ENCODE measurements at places on chromosomes 2 and 18. TPM values are rescaled to one million over a fixed set of nuclear protein-coding genes. Genes with fewer than 3 reads are reported as not detected.
A peak's percentile ranks its signal among the peaks of the same experiment; 100 is the strongest.

GRCh38 chr2:202831242-202832220, 40.0 kb downstream of the ICA1L start:
- DNase-seq: no peak

GKN1 gene
- total RNA-seq: not detected

- DNase-seq: no peak
Measured at GRCh38 chr2:45770811-45771210, 119.3 kb downstream of the PRKCE start.

- DNase-seq: no peak
Measured at GRCh38 chr2:190069936-190070696, 7.6 kb upstream of the MSTN start.

DNA sequence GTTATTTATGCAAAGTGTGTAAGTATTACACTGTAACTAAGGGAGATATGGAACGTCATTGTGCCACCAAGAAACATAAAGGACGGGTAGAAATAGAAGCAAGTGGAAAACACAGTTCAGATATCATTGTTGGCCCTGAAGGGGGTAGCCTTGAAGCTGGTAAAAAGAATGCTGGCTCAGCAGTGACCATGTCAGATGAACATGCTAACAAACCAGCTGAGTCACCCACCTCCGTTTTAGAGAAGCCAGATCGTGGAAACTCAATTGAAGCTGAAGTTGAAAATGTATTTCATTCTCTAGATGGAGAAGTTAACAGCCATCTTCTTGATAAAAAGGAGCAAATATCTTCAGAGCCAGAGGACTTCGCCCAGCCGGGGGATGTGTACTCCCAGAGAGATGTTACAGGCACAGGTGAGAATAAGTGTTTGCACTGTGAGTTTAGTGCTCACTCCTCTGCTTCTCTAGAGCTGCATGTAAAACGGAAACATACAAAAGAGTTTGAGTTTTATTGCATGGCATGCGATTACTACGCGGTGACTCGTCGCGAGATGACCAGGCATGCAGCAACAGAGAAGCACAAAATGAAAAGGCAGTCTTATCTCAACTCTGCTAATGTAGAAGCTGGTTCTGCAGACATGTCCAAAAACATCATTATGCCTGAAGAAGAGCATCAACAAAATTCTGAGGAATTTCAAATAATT, 36.1 kb downstream of the ZNF407 start:
- DNase-seq: no peak

SCN3A gene
- total RNA-seq: 1.1 TPM

DNA sequence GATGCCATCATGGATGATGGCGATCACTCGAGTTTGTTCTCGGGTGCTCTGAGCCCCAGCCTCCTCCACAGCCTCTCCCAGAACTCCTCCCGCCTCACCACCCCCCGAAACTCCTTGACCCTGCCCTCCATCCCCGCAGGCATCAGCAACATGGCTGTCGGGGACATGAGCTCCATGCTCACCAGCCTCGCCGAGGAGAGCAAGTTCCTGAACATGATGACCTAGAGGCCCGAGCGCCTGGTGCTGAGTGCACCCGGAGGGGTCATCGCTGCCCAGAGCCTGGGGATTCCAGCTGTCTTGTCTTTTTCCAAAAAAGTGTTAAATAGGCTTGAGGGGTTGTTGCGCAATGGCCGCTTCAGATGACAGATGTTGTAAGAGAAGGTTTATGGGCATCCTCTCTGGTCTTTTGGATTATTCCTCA, 254.8 kb downstream of the GLI2 start:
- DNase-seq: no peak

IL36RN gene
- not detected for total RNA-seq

POTEC gene
- not detected for total RNA-seq

ALLC gene
- 0.26 TPM for total RNA-seq

PRKAG3 gene
- 0.18 TPM for total RNA-seq

CRIM1 gene
- total RNA-seq: 29.6 TPM

KIF5C gene
- total RNA-seq: 1.4 TPM

FTCDNL1 gene
- 3.4 TPM for total RNA-seq

RAB11FIP5 gene
- 21.7 TPM for total RNA-seq

ADD2 gene
- total RNA-seq: 2.2 TPM

DIPK1C gene
- total RNA-seq: 1.5 TPM

GRCh38 chr18:9578306-9578705, 36.1 kb downstream of the PPP4R1 start:
- no peak for DNase-seq

DNA sequence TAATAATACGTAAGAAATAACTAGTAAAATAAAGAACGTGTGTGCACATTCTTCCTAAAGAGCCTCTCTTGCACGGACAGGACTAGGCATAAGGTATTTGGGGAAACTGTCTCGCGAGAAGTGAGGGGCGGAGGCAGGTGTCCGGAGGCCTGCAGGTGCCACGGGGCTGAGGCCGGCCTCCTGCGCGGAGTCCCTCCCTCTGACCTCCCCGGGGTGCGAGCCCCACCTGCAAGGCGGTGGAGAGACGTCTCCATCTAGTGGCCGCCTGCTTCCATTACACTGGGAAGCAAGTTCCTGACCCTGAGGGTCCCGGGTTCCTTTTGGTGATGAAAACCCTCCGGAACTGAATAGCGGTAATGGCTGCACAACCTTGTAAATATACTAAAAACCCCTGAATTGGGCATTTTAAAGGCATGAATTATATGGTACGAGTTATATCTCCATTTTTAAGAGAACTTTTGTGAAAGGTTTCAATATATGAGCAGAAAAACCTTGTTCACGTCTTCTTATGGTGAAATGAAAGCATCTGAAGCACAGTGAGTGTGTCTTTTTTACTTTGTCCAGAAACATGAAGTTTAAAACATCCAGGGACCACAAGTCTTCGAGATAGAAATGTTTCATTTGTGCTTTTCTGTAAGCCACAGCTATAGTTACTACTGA, 35.5 kb upstream of the CTDP1 start:
- peak; percentile 71 for DNase-seq

GRCh38 chr2:26530696-26531095, 52.8 kb upstream of the OTOF start:
- DNase-seq: no peak

GRCh38 chr18:37438417-37439180, 127.0 kb downstream of the CELF4 start:
- DNase-seq: no peak

TOGARAM2 gene
- 24.8 TPM for total RNA-seq

DNA sequence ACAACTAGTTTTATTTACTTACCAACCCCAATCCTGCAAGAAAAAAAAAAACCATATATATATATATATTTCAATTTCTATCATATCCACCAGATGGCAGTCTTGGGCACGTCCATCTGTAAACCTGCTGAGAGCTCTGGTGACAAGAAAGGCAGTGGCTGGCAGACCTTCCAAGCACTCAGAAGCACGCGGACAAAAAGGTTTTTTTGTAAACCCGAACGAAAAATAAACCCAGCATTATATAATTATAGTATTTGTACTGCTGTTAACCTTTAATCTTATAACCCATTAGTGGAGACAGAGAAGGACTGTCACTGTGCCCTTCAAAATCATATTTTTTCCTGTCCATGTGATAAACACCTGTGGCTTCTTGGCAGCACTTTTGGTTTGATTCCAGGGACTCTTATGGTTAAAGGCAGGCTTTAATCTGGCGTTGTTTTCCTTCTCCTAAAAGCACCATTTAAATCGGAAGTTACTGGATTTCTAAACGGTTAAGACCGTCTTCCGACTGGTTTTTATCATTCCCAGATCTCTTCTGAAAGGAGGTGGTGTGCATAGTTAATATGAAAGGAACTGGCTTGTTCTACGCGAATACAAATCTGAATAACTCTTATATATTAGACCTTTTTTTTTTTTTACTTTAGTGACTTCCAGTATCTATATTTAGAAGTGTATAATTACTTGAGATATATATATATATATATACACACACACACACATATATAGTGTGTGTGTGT, 31.0 kb upstream of the SLC3A1 start:
- peak; percentile 59 for DNase-seq

DNA sequence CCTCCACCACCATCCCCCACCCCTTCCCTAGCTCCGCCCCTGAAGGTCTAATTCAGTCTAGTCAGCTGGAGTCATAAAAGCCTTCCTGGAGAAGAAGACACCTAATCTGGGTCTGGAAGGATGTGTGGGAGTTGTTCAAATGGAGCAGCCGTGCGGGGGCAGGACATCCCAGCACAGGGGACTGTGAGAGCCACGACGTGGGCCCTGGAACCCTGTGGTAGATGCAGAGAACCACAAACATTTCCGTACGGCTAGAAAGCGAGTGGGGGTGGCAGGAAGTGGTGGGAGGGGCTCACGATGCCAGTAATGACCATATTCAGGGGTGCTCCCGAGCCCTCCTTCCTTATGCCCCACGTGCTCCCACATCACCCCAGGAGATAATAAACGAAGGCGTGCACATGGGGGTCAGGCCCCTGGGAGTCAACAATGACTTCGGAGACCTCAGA, 20.9 kb upstream of the COL6A3 start:
- no peak for DNase-seq

- DNase-seq: no peak
Measured at GRCh38 chr2:46339200-46339599, 42.0 kb downstream of the EPAS1 start.

DNA sequence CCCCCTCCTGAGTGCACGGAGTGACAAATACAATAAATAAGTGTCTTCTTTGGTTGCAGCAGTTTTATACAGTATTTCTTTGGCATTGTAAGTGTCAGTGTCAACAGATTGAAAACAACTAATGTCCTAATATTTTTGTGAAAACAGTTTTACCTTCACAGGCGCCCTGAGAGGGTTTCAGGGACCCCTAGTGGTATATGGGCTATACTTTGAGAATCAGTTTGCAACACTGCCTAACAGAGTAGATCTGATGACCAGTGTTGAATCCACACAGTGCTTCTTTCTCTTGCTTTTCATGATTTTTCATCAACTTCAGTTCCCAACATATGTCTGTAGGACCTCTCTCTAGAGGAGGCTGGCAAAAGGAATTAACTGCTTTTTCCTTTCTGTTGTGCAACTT, 162.2 kb downstream of the PRPF40A start:
- no peak for DNase-seq

DNA sequence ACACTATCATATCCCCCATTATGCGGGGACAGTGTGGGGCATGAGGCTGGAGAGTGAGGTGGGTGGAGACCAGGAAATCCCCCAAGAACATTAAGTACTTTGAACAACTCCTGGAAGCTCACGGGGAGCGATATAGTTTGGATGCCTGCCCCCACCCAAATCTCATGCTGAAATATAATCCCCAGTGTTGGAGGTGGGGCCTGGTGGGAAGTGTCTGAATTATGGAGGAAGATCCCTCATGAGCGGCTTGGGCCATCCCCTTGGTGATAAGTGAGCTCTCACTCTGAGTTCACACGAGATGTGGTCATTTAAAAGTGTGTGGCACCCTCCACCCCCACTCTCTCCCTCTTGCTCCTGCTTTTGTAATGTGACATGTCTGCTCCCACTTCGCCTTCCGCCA, 97.1 kb upstream of the TMEM200C start:
- DNase-seq: no peak

BIN1 gene
- 23.6 TPM for total RNA-seq

- no peak for DNase-seq
Measured at GRCh38 chr2:203246646-203247045, 7.8 kb downstream of the CYP20A1 start.

DNA sequence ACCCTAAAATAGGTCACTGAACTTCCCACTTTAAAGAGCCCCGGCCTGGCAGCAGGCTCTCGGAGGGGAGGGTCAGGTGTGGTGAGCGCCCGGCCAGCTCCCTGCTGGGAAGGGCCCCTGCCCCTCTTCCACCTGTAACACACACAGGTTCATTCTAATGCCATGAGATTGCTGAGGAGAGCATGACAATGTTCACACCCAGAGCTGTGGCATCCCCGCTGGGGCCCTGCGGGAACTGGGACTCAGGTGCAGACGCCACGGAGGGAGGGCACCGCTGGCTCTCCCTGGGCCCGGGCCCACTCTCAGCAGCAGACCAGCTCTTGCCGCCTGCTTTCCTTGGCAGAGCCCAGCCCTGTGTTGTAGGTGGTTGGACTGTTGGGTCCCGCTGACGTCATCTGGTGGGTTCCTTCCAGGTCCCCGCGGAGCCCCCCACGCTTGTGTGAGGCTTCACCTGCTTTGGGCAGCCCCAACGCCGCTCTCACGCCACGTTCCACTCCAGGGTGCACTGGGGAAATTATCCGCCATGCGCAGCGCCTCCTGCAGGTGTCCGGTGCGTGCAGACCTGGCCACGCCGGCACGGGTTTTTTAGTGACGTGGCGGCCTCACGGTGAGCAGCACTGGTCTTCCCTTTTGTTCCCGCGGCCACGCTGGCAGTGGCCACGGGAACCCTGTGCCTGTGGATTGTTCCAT, 50.4 kb upstream of the KCNG2 start:
- no peak for DNase-seq

DNA sequence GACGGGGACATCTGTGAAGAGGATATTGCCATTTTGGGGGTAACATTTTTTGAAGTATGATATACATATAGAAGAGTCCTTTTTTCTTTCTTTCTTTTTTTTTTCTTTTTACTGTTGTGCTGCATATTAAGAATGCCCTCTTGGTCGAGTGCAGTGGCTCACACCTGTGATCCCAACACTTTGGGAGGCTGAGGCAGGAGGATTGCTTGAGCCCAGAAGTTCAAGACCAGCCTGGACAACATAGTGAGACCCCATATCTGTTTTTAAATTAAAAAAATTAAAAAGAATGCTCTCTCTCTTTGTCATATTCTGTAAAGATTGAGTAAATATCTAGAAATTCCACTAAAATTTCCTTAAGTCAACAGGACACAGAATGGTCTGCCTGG, 3.6 kb downstream of the SH2D6 start:
- no peak for DNase-seq

- DNase-seq: no peak
Measured at GRCh38 chr2:5777131-5777535, 84.9 kb downstream of the SOX11 start.

DNA sequence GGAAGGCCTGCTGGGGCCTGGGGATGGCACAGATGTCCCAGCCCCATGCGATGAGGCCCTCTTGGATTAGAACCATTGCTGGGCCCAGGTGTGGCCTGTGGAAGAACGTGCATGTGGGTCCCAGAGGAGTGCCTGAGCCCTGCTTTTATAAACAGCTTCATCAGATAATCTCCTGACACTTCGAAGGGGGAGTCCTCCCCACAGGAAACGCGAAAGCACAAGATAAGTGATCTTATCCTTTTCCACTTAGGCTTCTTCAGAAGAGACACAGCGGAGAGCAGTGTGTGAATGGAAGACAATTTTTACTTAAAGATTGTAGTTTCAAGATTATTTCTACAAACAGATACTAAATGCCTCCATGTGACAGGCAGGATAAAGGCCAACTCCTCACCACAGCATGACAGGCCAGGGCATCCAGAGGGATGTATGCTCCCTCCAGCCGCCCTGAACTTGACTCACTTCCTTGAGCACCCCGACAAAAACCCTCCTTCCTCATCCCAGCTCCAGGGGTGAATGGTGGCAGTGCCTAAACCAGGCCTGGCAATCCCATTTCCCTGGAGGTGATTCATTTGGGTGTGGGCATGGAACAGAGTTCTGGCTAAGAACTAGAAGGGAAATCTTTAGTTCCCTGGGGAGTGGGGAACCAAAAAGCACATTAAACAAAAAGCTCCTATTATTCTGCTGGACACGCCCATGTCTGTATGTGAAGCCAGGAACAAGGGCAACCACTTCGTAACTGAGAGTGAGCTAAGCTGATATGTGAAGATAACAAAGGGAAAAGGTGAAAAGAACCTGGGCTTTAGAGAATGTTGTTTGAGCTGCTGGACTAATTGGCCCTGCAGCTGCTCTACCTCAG, 56.2 kb upstream of the TMEM163 start:
- DNase-seq: no peak

- DNase-seq: no peak
Measured at GRCh38 chr2:178234648-178235047, 40.3 kb downstream of the OSBPL6 start.

Data from left cardiac atrium (tissue), 4 donors.